ENCODE measurements at places on chromosomes 7 and 10.
A peak's percentile ranks its signal among the peaks of the same experiment; 100 is the strongest.

GRCh38 chr10:4947635-4948596 lies 15.3 kb upstream of the AKR1C1 start:
- DNase-seq, result no peak

DNA sequence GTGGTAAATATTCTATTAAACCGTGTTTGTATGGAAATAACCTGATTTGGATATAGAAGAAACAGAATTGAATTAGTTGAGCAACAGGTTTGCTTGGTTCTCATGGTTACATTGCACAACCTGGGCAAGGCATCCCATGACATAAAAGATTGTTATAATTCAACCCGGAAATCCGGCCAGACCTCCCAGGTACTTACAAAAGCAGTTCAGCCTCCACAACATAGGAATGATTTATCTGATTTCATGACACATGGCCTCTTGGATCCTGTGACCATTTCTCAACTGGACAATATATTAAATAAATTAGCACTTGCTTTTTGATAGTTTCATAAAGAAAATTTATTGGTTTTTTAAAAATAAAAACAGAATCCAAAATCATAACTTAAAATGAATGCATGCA lies 55.1 kb upstream of the PTPN12 start:
- no peak for DNase-seq

DNA sequence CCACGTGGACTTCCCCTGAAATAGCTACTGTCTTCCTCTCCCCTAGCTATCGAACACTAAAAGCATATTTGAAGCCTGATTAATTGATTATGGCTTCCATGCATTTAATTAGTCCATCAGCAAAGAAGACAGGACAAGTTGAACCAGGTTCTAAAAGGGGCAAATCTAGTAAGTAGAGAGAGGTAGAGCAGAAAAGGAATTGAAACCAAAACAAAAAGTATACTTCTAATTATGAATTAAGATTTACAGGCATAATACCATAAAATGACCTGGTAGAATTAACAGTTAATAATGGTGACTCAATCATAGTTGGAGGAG lies 393 bp upstream of the DNAJC1 start:
- no peak for DNase-seq

GRCh38 chr7:94298943-94299342 lies 95.8 kb upstream of the COL1A2 start:
- DNase-seq, result no peak

GRCh38 chr7:133618970-133619369 lies 366.1 kb downstream of the EXOC4 start:
- DNase-seq, result no peak

DNA sequence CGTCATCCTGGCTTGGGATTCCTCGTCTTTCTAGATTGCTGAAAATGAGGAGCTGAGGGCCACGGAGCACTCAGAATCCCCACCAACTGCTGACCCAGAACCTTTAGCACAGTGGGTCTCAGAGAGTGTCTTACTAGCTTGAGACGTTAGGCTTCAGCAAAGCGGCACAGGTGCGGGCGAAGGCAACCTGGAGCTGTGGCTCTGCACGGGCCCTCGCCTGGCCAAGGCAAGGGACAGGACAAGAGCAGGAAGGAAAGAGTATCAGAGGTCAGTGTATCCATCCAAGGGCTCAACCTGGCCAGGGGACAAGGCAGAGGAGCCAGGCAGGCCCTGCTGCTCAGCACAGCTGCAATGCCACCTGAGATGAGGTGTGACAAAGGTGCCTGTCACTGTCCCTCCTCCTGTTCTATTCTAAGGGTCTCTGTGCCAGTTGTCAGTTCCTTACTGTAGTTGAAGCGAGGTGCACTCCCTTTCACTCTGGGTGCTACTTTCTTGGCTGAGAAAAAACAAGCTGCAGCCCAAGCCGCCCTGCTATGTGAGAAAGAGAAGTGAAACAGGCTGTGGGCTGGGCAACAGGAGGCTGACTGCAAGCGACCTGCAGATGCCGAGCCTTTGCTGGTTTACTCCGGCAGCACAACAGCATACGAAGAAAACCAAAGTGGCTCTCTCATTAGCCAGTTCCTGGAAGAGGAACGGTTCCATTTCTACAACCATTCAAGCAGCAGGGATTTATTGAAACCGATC lies 33.3 kb upstream of the KDM7A start:
- no peak for DNase-seq

- peak; percentile 35 for DNase-seq
These were observed 1.2 kb upstream of the TMEM178B start for GRCh38 chr7:141072548-141073172.

DNA sequence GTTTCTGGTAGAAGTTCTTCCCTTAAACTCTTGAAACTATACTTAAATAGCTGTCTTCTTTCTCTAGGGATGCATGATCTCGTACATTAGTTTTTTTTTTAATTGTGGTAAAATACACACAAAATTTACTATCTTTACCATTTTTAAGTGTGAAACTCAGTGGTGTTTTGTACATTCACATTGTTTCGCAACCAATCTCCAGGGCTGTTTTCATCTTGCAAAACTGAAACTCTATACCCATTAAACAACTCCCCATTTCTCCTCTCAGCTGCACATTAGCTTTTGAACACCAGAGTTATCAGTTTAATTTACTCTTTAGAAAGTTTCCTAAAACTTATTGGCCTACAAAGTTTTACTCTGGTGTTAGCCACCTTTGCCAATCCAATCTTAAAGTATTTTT lies 45.5 kb upstream of the PRKAR2B start:
- no peak for DNase-seq

DNA sequence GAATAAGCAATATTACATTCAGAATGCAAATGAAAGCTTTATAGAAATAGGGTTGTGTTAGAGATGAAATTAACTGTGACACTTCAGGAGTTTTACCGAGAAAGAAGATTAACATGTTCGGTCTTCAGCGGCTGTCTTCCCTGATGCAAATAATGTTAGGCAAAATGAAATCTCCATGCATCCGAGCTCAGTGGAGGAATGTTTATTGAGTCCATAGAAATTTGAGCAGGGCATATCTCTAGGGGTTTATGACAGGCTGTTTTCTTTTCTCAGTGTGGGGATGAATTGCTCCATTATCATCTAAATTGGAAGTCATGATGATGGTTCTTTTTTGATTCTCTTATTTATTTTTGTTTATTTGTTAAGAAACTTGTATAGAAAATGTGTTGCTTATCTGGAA lies 31.7 kb downstream of the DYNC1I1 start:
- no peak for DNase-seq

GRCh38 chr7:104584620-104585019 lies 256.2 kb downstream of the LHFPL3 start:
- DNase-seq, result no peak

DNA sequence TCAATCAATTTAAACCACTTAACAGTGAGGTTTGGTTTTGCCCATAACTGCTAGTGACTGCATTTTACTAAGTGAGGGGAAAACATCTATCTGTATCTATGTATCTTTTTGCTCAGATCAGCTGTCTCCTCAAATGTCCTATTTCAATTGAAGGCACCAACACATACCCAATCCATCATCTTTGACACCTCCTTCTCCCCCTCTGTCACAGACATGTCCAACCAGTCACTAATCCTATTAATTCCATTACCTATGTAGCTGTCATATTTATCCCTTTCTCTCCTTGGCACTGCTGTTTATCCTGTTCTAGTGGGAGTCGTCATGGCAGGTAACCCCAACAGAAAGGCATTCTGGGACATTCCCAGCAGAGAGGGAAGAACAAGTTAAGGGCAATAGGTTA lies 975.2 kb upstream of the AUTS2 start:
- no peak for DNase-seq

- DNase-seq, result no peak
These were observed 84.0 kb upstream of the TMEM248 start for GRCh38 chr7:66837007-66837406.

GRCh38 chr7:41581041-41581440 lies 121.8 kb downstream of the INHBA start:
- no peak for DNase-seq

DNA sequence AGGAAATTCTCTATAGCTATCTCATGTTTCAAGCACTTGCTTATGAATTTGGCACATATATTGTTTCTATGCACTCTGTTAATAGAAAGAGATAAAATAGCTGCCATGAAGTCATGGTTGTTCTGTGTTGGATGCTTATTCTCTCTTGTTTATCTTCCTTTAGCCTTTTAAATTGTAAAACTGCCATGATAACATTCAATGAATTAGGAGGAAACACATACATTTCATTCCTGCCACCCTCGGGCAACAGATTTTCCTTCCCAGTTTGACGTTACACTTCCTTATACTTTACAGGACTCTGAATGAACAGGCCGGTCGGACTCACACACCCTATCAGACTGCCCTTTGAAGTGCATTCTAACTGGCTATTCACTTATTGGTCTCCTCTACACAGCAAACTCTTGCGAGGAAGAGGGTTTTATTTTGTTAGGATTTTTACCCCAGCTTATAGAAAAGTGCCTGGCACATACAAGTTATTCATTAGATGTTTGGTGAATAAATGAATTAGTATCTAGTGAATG lies 65.7 kb upstream of the FERD3L start:
- DNase-seq, result no peak

GRCh38 chr10:31263903-31264302 lies 55.1 kb upstream of the ZEB1 start:
- DNase-seq, result no peak

DNA sequence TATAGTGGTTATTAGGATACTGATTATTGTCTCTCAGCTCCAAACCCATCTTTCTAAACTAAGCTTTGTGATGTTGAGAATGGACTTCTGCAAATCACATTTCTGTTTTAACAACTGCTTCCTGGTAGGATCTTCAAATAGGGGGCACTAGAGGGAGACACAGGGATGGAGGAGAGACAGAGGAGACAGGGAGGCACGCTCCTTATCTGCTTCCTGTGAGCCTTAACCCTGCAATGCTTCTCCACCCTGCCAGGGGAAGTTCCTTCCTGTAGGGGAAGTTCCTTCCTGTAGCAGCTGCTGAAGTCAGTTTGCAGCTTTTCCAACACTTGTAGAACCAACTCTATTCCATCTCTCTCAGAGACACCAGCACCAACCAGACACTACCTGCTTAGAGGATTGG lies 847.2 kb downstream of the CCSER2 start:
- peak; percentile 8 for DNase-seq

GRCh38 chr10:128902031-128902710 lies 564.9 kb upstream of the MGMT start:
- no peak for DNase-seq

- DNase-seq, result peak; percentile 14
These were observed 91.3 kb downstream of the AVL9 start for GRCh38 chr7:32586291-32587221.

DNA sequence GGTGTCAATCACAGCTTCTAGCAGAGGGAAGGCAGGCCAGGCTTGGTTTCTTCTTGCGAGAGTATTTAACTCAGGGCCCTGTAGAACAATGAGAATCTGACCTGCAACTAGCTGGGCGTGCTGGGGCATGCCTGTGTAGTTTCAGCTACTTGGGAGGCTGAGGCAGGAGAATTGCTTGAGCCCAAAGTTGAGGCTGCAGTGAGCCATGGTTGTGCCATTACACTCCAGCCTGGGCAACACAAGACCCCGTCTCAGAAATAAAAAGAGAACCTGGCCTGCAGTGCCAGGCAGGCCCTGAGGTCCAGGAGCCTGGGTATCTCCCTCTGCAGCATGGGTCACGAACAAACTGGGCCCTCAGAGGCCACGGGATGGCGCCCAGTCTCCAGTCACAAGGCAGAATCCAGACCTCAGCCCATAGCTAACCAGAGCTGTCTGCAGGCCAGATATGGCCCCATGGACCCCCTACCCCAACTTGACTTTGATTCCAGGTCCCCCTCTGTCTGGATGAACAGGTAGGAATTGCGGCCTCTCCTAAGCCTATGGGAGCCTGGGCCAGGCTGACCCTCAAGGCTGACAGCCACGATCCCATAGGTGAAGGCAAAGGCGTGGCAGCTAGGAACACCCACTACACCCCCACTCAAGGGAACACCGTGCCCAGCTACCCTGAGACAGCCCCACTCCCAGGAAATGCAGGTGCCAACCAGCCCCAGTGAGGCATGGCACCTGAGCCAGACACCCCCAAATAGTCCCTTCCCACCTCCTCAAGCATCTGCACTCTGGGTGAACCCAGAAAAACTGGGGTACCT lies 102.7 kb upstream of the TNRC18 start:
- no peak for DNase-seq

DNA sequence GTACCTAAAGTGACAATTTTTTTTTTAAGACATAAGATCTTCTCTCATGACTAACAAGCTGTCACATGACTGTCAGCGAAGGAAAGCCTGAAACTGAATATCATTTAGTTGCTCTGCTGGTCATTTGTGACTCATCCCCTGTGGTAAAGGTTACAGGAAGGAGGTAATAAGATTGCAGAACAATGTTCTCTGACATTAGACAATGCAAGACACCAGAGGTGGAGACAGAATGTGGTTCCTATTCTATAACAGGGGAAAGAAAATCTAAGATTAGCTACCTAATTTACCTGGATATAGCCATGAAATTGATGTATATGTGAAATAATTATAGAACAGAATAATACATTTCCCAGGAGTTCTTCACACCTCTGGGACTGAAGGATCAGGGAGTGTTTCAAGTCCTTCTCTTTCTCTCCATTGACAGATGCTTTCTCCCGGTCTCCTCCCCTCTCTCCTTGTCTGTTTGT lies 47.7 kb downstream of the LRGUK start:
- no peak for DNase-seq

GRCh38 chr7:31493714-31494181 lies 20.1 kb upstream of the ITPRID1 start:
- DNase-seq, result no peak

- DNase-seq, result peak; percentile 41
These were observed 139.5 kb upstream of the FZD8 start for GRCh38 chr10:35781643-35782035.

- no peak for DNase-seq
These were observed 372.2 kb upstream of the NRG3 start for GRCh38 chr10:81502677-81503359.

DNA sequence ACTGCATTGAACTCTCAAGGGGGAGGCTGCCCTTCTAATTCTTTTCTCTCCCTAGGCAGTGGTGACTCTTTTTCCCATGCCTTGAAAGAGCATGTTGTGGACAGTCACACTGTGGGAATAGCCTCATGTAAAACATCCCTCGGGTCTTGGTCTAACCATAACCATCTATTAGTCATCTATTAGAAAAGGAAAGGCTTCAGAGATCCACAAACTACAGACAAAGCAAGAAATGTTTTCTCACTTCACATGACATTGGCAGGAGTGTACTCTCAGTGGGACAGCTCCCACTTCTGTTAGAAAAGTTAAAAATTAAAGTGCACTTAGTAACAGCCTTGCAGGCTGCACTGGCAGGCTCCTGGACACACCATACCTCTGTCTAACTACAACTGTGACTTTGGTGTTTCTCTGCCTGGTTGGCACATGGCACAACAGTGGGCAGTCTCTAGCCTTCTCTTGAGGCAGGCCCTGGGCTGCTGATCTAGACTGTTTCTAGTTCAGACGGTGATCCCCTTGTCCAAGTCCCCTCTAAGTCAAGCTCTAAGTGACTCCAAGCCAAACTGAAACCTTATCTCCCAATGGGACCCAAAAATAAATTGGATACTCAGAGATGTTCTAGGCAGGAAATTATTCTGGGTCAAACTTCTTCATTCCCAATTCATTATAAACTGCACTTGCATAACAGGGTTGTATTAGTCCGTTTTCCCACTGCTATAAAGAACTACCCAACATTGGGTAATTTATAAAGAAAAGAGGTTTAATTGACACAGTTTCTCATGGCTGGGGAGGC lies 57.9 kb upstream of the ITGB1 start:
- DNase-seq, result no peak

Data from endothelial cell (in vitro differentiated cells).